ENCODE measurements at places on chromosomes 3 and 15.

GRCh38 chr3:79937567-79937966 is 169.8 kb upstream of the ROBO1 start:
- peak; percentile 38 for DNase-seq

GRCh38 chr3:87218560-87218959 is 8.5 kb upstream of the CHMP2B start:
- DNase-seq: no peak

DNA sequence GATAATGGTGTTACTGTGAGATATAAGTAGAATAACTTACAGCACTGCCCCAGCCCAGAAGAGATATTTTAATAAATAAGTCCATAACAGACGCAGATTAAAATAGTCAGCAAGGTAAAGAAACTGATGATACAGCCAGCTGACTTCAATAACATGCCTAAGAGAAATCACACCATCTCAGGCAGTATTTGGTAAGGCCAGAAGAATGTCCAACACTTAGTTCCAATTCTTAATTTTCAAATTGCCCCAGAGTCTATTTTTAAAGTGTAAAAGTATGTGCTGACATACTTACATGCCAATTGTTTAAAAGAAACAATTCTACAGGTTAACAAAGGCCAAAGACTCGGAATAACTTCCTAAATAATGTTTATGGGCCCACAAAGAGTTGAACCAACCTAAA is 1.6 kb downstream of the GNB4 start:
- DNase-seq: no peak

DNA sequence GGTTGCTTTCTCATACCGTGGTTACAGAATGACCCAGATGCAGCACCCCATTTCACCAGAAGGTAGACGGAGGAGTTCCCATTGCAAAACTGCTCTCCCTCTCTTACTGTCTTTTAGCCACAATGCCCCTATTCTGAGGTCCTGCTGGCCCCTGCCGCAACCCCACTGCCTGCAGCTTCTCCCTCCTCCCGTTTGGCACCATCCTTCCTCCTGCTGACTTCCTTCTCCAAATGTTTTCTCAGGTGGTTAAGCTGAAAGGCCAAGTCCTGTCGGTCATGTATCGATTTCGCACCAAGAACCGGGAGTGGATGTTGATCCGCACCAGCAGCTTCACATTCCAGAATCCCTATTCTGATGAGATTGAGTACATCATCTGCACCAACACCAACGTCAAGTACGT is 132.3 kb upstream of the ABHD17C start:
- DNase-seq: no peak

DNA sequence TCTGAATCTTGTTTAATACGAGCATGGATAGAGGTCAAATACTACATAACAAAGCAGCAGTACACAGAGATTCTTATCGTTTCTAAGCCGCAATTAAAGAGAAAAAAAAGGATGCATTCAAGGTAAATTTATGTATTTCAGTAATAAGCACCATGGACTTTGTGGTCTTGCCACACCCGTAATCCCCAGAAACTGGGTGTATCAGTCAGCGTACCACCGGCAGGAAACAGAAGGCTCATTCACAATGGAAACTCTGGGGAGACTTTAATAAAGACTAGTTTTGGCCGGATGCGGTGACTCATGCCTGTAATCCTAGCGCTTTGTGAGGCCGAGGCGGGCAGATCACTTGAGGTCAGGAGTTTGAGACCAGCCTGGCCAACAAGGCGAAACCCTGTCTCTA is 81.9 kb upstream of the ZNF280D start:
- DNase-seq: no peak

DNA sequence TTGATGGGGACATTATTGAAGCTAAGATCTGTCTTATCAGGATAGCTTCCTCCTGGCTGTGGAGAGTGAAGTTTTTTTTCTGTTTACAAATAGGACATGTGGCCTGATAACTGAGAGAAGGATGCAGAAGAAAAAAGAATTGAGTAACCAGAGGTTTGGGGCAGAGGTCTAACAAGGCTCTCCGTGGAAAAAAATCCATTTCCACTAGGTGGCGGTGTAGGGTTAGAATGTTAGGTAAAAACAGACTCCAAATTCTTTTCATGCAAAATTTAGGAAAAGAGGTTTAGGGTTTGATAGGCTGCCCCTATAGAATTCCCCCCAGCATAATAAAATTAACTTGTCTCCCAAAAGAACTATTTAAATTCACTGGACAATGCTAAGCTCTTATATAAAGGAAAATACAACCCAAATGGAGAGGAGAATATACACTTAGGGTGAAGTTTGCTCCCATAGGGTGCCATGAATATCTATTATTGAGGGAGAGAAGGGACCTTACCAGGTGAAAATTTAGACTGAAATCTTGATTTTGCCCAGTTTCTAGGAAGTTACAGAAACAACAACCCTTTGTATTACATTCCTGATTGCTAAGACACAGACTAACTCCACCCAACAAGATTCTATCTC is 1560.4 kb downstream of the OTOL1 start:
- peak; percentile 26 for DNase-seq

GRCh38 chr15:84684092-84684491 is 26.1 kb upstream of the NMB start:
- peak; percentile 76 for DNase-seq

- no peak for DNase-seq
These were observed 33.4 kb upstream of the MUC13 start for GRCh38 chr3:124967964-124968363.

- peak; percentile 94 for DNase-seq
These were observed 76.6 kb upstream of the PTX3 start for GRCh38 chr3:157360044-157360443.

DNA sequence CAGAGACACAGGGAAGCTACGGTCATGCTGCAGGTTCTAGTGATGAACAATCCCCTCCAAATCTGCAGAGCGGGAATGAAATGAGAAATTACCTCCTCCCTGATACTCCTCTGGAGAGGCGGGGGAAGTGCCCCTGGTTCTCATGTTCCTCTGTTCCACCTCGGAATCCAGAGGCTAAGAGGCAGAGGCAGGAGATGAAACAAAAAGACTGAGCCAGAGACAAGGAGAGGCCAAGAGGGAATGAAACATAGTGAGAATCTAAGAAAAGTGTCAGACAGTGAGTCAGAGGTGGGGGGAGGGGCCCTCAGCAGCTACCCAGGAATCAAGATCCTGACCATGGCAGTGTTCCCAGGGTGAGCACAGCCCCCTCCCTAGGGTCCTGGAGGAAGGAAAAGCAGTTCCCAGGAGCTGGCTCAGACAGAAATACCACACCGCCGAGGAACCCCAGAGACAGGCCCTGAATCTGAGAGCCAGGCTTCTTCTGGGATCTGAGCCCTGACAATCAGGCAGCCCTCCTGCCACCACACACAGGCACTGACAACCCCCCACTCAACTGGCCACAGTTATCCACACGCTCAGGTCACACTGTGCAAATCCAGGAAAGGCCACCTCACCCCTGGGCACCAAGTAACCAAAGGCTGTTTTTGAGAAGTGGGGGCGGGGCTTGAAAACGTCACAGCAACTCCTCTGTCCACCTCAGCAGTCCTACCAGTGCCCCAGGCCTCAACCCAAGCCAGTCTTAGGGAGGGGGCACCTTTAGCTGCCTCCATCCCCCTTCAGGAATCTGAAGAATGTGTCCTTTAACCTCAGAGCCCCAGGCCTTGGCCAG is 2.4 kb downstream of the CSRNP1 start:
- DNase-seq: peak; percentile 95

GRCh38 chr3:94036909-94037507 is 8.6 kb upstream of the STX19 start:
- peak; percentile 44 for DNase-seq

DNA sequence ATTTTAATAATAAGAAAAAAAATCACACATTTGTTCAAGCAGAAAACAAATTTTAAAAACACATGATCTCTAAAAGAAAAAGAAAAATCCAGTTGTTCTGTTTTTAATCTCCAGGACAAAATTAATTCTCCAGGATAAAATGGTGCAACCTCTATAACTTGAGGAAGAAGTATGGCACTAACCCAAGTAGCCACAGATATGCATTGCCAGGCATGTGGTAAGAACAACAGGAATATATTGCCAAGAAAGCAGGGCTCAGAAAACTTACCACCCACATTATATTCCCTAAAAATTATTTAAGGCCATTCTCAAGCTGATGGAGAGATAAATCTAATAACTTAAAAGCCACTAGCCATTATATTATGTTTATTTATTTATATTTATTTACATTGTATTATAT is 295.7 kb upstream of the TMCO5A start:
- no peak for DNase-seq

DNA sequence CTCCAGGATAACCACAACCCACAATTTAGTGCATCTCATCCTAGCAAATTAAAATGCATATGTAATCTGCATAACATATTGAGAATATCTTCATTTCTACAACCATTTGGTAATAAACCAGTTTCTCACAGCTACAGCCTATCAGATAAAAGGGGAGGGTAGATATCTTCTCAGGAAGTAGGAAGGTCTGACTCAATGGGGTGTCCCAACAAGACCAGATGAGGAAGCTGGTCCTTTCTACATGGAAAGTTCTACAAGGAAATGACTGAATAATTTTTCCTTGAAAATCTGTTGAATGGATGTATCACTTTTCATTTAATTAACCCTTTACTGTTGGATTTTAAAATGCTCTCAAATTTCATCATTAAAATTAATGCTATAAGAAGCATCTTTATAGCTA is 17.4 kb upstream of the TMPRSS7 start:
- peak; percentile 50 for DNase-seq

GRCh38 chr3:187759601-187760000 is 14.3 kb upstream of the BCL6 start:
- DNase-seq: no peak

DNA sequence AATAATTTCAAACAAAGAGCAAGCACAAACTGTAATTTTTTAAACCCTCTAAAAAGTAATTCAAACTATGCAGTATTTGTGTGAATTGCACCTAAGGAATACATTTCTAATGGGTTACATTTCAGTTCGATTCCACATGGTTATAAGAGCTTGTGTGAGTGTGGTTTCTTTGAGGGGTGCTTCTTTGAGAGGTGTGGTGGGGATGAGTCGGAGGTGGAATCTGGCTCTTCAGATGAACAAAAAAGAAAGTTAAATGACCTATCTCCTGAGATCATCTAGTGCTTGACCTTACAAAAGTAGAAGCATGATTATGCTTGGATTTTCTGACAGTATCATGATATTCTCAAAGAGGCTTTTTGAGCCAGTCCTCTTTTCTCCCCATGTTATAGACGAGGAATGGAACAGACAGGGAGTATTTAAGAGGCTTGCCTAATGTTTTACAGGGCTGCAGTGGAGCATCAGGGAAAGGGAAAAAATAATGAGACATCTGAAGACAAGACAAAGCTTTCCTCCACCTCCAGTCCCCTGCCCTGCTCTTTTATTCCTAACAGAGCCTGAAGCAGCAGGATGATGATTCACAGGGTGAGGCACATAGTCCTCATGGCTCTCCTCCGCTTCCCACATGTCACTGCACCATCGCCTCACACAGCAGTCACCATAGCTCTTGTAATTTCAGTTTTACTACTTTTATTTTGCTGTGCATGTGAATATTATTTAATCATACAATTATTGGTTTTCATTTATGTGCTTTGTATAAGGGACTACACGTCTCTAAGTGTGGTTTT is 82.0 kb downstream of the LYSMD4 start:
- peak; percentile 74 for DNase-seq

DNA sequence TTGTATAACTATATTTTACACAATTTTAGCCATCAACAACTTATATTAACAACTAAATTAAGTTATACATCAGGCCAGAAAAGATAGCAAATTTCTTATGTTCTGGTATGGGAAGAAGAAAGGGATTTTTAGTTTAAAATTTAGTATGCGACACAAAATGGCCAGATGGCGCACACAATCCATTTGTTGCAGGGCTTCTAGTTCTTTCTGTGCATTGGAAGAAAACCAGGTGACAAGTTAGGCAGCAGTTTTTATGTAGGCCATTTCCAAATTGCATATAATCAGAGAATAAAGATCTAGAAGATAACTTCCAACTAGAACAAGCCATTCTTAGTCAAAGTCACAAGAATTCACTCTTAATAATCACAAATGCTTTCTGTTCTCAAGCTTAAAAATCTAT is 230.1 kb upstream of the ZNF717 start:
- no peak for DNase-seq

GRCh38 chr15:28948036-28948435 is 62.3 kb downstream of the APBA2 start:
- no peak for DNase-seq

GRCh38 chr3:120338517-120338916 is 10.6 kb downstream of the LRRC58 start:
- no peak for DNase-seq

DNA sequence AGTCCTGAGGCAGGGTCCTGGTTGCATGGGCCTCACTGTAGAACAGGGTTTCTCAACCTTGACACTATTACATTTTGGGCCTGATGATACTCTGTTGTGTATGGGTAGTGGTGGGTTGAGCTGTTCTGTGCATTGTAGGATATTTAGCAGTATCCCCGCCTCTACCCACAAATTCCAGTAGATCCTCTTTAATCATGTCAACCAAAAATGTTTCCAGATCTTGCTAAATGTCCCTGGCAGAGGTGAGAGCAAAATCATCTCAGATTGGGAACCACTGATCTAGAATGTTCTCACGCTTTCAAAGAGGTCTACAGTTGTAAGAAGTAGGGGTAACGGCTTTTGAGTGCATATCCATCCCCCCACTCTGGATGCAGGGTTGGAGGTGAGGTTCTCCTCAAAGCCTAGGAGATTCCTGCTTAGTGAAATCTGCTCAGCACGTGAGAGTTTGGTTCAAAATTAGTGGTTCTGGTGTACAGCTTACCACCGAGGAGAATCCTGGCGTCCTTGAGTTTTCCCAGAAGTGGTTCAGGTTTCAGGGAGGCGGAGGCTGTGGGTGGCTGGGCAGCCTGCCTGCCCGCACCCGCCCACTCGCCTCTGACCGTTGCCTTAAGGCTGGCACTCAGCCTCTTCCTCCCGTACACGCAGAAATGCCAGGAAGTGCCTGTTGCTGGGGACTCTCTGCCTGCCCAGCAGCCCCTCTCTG is 5.3 kb downstream of the ACVR2B start:
- peak; percentile 70 for DNase-seq

DNA sequence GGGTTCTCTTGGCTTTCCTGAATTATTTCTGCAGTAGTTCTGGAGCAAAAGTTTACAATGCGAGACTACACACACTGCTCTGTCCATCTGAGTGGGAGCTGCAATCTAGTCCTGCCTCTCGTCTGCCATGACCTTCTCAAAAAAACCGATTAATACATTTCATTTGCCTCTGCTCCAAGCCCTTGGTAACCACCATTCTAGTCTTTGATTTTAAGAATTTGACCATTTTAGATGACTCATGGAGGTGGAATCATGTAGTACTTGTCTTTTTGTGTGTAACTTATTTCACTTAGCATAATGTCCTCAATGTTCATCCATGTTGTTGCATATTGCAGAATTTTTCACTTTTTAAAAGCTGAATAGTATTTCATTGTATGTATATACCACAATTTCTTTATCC is 356.9 kb downstream of the SV2B start:
- peak; percentile 54 for DNase-seq

All from kidney tubule cell (primary cell).